Inflammatory macrophage treated with lipopolysaccharide for 1 hour (primary cell): ENCODE measurements at places on chromosomes 1 and 21.
A peak's percentile ranks its signal among the peaks of the same experiment; 100 is the strongest.

DNA sequence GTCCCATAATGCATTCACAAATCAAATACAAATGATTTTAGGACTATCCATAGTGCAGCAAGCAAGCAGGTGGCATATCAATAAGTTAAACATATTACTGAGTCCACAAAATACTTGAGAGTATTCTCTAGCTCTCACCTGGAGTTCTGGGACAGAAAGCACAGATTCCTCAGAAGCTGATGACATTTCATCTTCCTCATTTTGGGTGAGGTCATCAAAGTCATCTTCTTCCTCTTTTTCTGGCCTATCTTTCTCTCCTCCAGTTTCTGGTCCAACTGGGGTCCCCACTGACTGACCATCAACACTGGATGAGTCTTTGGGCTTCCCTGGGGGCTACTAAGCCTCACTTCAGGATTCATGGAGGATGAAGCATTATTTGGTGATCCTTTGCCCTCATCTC is 38.9 kb downstream of the YY1AP1 start:
- DNase-seq: peak; percentile 69

DNA sequence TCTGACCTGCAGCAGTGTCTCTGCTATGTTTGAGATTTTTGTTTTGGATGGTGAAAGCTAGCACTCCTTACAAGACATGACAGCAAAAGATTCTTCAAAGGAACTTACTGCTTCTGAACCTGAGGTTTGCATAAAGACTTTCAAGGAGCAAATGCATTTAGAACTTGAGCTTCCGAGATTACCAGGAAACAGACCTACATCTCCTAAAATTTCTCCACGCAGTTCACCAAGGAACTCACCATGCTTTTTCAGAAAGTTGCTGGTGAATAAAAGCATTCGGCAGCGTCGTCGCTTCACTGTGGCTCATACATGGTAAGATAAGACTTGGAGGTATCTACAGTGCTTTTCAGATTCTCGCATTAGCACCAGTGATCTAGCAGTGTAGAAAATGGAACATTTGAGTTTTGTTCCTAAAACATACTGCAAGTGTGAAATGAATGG is 200.2 kb downstream of the PDE4B start:
- DNase-seq: no peak

- DNase-seq: no peak
Measured at GRCh38 chr1:236240675-236241074, 41.1 kb downstream of the ERO1B start.

GRCh38 chr1:30452170-30452569 is 271.2 kb downstream of the MATN1 start:
- DNase-seq: no peak

GRCh38 chr1:204495078-204495753 is 611 bp upstream of the PIK3C2B start:
- no peak for DNase-seq

GRCh38 chr1:170168265-170168664 is 22.5 kb downstream of the NTMT2 start:
- DNase-seq: no peak

GRCh38 chr21:34595457-34595856 is 19.5 kb downstream of the RCAN1 start:
- DNase-seq: no peak

DNA sequence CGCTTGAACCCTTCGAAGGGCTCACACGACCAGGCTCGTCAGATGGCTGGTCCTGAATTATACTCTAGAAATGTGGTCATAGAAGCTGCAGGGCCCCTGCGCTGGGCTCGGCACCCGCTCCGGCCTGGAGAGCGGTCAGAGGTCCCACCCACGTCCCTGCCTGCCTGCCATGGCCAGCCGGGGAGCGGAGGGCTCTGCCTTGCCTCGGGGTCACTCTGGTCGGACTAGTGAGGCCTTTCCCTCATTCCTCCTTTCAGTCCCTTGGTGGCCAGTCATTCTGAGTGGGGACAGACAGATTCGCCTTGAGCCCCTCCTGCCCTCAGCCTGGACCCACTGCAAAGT is 529 bp upstream of the MARCKSL1 start:
- no peak for DNase-seq

- DNase-seq: no peak
Measured at GRCh38 chr1:1117469-1117831, 1.6 kb upstream of the C1orf159 start.

- DNase-seq: no peak
Measured at GRCh38 chr1:116417678-116418077, 44.6 kb downstream of the ATP1A1 start.

GRCh38 chr1:14067711-14068110 is 367.7 kb downstream of the PRDM2 start:
- DNase-seq: no peak

- DNase-seq: no peak
Measured at GRCh38 chr1:32414186-32414886, 20.1 kb upstream of the BSDC1 start.

- DNase-seq: no peak
Measured at GRCh38 chr21:35422011-35422410, 372.9 kb upstream of the RUNX1 start.

- no peak for DNase-seq
Measured at GRCh38 chr21:40902299-40902698, 55.3 kb upstream of the DSCAM start.

- no peak for DNase-seq
Measured at GRCh38 chr1:25501235-25502058, 42.0 kb upstream of the LDLRAP1 start.

DNA sequence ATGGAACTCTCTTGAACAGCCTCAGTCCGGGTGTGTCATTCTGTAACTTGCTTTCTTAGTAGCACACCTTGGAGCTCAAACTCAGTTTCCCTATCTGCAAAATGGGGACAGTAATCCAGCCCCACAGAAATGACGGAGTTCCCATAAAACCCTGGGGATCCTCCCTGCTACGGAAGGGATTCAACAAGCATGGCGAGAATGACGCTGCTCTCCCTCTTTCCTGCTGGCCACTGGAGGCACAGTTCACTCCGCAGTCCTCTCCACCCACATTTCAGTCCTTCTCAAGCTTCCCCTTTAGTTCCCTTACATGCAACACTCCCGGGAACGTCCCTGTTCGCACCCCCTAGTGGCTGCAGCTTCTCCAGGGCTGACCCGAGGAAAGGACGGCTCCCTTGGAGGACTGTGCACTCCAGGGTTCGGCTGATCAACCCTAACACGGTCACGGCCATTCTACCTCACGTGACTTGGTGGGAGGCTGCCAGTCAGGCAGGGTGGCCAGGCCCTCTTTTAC is 20.6 kb downstream of the RUNX3 start:
- peak; percentile 94 for DNase-seq

GRCh38 chr1:211497489-211498045 is 5.6 kb upstream of the RD3 start:
- no peak for DNase-seq

GRCh38 chr1:62286786-62287224 is 32.4 kb downstream of the KANK4 start:
- DNase-seq: no peak

DNA sequence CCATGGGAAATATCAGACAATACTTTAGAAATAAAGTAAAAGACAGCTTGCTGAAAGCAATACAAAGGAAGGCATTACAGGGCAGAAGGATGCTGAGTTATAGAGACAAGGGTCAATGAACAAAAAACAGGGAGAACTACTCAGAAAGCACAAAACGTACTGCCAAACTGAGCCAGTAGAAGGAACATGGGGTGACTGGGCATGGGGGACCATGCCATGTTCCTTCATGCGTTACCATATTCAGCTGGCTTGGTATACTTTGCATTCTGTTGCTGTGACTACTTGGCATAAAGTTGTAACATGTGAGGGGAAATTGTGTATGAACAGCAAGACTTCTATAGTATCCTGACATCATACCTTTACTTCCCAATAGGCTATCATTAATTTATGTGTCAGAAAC is 358.6 kb upstream of the LYPLAL1 start:
- DNase-seq: no peak
